ENCODE measurements at places on chromosomes 13 and 19.

- peak; percentile 95 for DNase-seq
These were observed at the start of gene CARS2 for GRCh38 chr13:110705826-110706569. Gene CARS2, minus strand, starts transcription at chr13:110706116. Its CDS starts 23 bp downstream, at chr13:110706093.

- peak; percentile 49 for DNase-seq
These were observed 499 bp downstream of the LSM7 start for GRCh38 chr19:2327773-2328400.

- DNase-seq = no peak
These were observed 119.3 kb downstream of the IRS2 start for GRCh38 chr13:109667056-109667455.

DNA sequence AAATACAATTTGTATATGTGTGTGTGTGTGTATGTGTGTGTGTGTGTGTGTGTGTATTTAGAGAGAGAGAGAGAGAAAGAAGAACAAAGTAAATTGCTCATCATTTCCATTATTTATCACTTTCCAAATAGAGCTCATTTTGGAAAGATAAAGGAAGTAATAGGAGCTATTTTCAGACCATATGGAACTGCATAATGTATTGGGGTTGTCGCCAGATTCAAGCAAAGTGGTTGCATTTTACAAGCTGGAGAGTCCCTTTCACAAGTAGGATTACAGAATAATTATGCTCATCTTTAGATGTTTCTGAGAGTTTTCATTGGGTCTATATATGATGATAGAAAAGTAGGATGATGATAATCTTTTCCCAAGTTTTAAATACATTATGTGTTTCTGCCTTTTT lies 842.7 kb upstream of the SLC10A2 start:
- DNase-seq = peak; percentile 1

- DNase-seq = no peak
These were observed 34.7 kb downstream of the VSTM2B start for GRCh38 chr19:29560313-29561075.

DNA sequence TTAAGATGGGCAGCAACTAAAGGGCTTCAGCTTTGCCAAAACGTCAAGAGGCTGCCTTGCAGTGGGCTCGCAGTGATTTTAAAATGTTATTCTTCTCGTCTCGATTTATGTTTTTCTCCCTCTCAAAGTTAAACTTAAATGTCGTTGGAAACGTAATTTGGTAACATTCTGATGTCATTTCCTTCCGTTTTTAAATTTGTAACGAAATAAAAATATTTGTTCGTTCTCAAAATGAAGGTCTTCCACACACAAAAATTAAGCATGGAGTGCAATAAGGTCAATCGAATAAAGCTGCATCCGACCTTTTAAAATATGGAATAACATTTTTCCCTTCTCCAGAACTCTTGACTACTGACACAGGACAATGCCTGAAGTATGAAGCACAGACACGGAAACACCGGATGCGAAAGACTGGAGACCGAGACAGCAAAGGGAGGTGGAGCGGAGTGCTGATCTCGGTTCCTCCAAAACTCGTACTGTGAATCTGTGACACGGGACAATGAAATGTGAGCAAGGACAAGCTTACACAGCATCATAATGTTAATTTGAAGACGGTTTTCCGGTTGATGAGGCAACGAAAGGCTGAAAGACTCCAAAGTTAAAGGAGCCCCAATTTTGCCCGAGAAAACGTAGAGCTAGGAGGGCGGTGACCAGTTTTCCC lies 850 bp downstream of the MTMR6 start:
- peak; percentile 40 for DNase-seq

DNA sequence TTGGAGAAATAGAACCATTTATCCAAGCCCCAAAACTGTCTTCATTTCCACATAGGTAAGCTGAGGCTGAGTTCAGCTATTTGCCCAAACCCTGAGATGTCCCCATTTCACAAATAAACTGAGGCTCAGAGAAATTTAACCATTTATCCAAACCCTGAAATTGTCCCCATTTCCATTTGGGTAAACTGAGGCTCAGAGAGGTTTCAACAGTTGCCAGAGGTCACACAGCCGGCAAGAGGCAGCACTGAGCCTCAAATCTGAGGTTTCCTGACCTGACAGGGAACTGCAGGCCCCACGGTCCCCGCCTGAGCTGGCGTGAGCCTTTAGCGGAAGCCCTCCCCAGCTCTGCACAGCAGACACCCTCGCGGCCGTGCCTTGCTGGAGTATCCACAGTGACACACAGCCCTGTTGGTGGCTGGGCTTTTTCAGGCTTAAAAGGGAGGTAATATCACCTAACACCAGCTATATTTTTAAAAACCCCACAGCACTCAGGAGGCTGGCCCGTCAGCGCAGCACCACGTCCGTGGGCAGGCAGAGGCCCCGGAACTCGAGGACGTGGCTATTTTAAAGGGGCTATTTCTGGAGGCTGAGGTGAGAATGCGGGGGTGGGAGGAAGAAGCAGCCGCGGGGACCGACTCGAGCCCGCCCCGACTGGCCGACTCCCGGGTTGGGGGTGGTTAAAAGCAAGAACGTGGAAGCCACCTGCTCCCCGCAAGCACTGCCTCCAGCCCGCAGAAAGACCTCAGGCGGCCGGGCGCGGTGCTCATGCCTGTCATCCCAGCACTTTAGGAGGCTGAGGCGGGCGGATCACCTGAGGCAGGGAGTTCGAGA lies 18.5 kb downstream of the PTPRS start:
- DNase-seq = no peak

- DNase-seq = peak; percentile 74
These were observed 1.2 kb downstream of the MKNK2 start for GRCh38 chr19:2049741-2050348.

- no peak for DNase-seq
These were observed 28.5 kb upstream of the PLEKHF1 start for GRCh38 chr19:29636553-29637360.

Data from fibroblast of lung (primary cell).